ENCODE measurements at places on chromosomes 12 and 14.
A peak's percentile ranks its signal among the peaks of the same experiment; 100 is the strongest.

- no peak for DNase-seq
Measured at GRCh38 chr12:116372815-116373214, 95.3 kb upstream of the MED13L start.

GRCh38 chr14:30129807-30130206 lies 202.2 kb upstream of the PRKD1 start:
- peak; percentile 28 for DNase-seq

DNA sequence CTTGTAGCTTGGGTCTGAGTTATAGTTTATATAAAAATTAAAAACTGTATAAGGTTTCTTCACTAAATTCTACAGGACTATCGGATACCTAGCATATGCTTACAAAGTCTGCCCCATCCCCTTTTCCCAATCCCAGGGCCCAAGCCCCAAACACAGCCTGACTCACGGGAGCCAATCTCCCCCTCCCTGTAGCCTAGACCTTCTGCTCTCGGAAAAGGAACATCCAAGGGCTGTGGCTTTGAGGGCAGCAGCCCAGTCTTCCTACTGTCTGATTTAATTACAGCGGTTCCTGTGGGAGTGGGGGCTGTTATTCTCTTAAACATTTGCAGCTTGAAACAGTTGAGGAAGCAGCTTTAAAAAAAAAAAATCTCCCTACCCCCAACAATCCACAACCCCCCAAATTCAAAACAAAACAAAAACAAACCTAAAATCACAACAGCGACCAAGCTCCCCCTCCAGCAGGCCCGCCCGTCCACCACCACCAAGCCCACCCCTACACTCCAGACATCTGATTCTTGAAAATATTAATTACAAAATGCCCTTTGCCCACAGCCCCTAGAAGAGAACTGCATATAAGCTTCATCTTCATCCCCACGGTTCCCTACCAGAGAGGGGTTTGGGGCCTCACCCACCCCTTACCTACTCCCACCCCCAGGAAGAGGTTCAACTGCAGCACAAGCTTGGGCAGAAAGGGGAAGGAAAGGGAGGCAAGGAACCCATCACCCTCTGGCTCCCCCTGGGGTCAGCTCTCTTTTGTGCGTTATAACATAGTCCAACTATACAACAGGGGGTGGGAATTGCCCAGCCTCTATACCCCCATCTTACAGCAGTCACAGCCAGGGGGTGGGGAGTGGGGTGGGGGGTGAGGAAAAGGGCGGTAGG lies 1.1 kb upstream of the PRKAG1 start:
- peak; percentile 18 for DNase-seq

- peak; percentile 9 for DNase-seq
Measured at GRCh38 chr12:52278575-52279421, 4.4 kb downstream of the KRT86 start.

- no peak for DNase-seq
Measured at GRCh38 chr14:35998303-35998702, 172.2 kb downstream of the BRMS1L start.

DNA sequence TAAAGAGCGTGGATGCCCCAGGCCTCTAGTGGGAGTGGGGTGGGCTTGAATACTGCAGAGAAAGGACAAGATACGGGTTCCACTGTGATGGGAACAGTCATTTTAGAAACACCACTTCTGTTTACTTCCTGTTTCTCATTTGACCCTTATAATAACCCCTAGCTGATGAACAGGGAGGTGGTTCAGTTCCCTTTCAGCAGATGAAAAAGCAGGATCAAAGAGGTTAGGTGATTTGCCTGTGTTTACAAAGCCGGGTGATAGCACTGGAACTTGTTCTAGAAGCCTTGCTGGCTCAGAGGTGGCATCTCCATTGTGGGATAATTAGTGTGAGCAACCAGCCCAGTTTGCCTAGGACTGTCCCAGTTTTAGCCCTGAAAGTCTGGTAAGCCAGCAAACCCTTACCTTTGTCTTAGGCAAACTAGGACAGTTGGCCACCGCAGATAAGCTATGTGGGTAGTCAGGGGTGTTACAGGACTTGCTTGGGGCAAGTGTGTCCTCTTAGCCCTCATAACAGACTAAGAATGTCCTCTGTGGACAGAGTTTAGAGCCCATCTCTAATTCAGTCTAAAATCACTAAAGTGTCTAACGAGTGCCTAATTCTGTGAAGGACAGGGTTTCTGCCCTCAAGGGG lies 7.5 kb upstream of the LRP1-AS start:
- DNase-seq = no peak

GRCh38 chr12:46450279-46450748 lies 77.7 kb upstream of the SLC38A2 start:
- no peak for DNase-seq

DNA sequence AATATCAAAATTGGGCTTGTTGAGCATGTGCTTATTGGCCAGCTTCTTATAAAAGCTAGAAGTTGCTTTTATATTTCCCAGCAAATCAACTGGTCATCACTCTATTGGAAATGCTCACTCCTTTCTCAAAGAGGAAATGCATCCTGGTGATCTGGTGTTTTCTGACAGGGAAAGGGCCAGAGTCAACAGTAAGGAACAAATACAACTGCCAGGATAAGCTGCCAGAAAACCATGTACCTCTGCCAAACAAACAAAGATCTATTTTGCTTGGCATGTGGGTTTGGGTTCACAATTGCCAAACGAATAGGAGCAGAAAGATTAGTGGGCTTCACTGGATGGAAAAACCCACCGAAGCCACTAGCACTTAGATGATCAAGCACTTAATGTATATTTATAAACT lies 126.9 kb upstream of the PDZRN4 start:
- peak; percentile 52 for DNase-seq
